DND-41 (cell line): ENCODE measurements at places on chromosomes 7 and 10.
A peak's percentile ranks its signal among the peaks of the same experiment; 100 is the strongest.

DNA sequence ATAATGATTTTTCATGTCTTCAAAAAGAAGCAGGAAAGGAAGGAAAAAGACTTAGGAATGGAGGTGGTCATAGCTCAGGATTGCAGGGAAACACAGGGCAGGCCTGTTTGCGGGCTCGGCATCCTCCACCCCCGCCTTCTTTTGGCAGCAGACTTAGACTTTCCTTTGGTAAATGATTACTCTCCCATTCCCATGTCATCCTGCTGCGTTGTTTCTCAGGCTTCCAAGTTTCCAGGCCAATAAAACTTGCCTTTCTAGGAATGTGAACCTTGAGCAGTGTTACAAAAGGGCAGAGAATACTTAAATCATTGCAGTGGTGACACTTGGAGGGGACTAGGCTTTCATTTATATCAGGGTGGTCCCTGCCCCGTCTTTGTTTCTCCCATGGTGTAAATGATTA is 34.0 kb upstream of the DGKB start:
- no peak for DNase-seq

GRCh38 chr10:14328881-14329672 is 1.6 kb downstream of the FRMD4A start:
- no peak for DNase-seq

DNA sequence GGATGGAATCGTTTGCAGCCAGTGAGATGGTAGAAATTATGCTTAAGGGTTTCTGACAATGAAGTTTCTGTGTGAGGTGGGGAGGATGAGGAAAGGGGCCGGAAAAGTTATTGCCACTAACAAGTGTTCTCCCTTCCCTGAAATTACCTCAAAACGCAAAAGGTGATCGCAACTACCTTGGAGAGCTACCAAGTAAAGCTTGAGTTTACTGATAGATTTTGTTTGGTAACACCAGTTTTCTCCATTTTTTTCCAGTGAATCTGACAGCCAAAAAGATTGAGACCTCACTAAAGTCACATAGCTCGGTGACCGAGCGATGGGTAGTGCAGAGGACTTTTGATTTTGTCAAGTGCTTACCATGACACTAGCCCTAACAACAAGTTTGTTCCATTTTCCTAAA is 1.6 kb downstream of the SUV39H2 start:
- DNase-seq, result no peak

DNA sequence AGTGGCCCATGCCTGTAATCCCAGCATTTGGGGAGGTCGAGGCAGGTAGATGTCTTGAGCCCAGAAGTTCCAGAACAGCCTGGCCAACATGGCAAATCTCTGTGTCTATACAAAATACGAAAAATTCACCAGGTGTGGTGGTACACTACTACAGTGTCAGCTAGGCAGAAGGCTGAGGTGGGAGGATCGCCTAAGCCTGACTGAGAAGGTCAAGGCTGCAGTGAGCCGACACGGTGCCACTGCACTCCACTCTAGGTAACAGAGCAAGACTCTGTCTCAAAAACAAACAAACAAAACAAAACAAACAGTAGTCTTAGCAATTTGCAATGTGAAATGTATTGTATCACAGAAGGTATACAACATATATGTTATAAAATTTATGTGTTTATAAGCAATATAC is 348.0 kb downstream of the SEMA3D start:
- DNase-seq, result no peak

DNA sequence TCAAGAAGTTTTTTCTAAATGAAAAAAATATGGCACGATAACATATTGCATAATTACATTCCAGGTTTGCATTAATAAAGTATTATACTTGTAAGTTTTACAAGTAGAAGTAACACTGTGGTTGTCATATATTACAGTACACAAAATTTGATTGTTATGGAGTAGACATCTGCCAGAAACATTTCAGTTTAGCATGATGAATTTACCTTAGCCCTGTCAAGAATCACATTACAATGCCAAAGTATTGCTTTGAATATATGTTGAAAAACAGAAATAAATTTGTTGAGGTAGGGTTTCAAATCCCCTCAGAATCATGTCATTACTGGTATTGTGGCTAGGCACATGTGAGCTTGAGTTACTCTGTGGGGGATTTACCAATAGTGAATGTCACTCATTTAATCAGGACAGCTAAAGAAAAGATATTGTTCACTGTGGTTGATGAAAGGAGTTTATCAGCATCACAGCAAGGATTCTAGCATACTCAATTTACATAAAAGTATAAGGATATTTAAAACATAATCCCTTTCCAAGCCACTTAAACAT is 112.1 kb downstream of the MDFIC start:
- no peak for DNase-seq

DNA sequence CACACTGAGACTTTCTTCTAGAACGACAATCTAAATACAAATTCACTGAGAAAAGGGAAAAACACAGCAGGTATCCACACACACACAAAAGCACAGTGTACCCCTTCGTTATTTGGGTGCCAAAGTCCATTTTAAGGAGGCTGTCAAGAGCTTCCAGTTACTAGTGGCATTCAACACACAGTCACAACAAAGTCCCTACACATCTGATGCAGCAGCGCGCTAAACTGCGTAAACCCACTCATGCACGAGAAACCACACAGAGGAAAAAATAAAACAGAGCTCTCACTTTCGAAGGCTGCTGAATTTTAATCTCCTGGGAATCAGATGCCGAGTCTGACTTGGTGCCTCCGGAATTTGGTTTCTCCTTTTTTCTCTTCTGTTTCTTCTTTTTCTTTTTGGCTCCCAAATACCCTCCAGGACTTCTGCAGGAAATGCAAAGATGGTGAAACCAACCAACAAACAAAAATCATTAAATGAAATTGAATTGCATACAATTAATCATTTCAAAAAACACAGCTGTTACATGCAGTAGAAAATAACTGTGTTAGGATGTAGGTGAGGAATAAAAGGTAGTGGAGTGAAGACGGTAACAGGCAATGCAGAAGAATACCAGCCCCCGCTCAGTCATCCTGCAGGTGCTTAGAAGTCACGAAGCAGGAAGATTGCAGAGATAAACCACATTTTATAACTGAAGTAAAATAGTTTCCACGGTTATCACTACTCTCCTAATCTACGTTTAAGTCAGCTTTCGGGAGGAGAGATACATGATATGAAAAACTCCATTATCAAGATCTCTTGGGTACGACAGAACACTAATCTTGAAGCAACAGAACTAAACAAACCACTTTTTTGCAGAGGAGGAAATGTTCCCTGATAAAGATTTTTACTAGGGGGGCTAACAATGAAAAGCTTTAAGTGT is 27.1 kb downstream of the NMT2 start:
- peak; percentile 56 for DNase-seq

GRCh38 chr10:45811075-45811474 is 36.2 kb downstream of the AGAP4 start:
- DNase-seq, result no peak

- DNase-seq, result no peak
Observed at GRCh38 chr10:92880917-92881316, 32.6 kb downstream of the EXOC6 start.

DNA sequence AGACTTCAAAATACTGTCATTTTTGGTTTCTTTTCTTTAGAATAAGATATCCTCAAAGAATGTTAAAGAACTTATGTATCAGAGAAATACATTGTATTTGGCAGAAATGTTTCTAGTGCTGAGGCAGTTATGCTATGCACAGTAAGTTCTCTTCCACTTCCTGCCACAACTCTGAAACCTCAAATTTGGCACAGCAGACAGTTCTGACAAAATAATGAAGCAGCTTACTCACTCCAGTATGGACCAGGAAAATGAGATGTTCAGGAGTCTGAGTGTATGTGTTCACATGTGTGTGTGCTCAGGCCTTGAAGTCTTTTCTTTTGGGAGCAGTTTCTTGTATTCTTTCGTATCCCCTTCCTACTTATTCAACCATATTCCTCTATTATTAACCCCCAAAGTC is 197.0 kb upstream of the AGK start:
- no peak for DNase-seq

DNA sequence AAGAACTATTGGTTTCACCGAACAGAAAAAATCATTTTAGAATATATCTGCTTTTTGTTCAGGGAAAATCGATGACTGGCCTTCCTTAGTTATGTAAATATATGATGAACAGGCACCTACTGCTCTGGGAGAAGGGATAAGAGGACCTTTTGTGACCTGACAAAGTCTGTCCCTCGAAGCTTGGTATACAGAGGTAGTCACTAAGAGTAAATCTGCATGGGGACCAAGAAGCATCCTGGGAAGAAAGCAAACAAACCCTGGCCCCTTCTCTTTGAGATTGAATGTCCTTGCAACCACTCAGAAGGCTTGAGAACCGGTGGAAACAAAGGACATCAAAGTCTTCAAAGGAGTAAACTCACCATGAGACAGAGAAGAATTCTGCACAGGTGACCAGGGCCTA is 52.3 kb downstream of the SKIDA1 start:
- DNase-seq, result no peak

DNA sequence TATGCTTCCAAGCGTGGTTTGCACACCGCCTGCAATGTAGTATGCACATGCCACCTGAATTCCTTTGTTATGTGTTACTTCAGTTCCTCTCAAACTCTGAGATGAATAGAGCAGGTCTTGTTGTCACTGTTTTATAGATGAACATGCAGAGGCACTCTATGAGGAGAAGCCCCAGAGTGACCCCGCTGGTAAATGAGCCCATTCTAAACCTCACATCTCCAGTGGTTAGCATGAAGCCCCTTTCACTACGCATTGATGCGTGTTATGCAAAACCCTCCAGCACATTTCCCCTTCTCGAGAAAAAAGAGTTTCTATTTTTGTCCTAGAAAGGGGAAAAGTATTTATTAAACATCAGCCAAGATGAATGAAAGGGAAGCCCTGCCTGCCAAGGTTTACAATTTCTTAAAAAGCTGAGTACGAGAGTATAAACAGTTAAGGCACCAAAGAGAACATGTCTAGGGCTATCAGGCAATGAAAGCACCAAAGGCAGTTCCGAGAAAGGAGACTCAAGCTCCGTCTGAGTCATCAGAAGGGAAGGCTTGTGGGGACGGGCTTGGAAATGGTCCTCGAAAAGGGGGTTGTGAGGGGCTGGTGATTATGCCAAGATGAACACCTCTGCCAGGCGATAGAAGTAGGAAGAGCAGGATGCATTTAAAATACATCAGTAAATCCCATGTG is 58.7 kb upstream of the PFKP start:
- DNase-seq, result no peak

- DNase-seq, result no peak
Observed at GRCh38 chr7:131621652-131622051, 65.2 kb upstream of the PODXL start.

DNA sequence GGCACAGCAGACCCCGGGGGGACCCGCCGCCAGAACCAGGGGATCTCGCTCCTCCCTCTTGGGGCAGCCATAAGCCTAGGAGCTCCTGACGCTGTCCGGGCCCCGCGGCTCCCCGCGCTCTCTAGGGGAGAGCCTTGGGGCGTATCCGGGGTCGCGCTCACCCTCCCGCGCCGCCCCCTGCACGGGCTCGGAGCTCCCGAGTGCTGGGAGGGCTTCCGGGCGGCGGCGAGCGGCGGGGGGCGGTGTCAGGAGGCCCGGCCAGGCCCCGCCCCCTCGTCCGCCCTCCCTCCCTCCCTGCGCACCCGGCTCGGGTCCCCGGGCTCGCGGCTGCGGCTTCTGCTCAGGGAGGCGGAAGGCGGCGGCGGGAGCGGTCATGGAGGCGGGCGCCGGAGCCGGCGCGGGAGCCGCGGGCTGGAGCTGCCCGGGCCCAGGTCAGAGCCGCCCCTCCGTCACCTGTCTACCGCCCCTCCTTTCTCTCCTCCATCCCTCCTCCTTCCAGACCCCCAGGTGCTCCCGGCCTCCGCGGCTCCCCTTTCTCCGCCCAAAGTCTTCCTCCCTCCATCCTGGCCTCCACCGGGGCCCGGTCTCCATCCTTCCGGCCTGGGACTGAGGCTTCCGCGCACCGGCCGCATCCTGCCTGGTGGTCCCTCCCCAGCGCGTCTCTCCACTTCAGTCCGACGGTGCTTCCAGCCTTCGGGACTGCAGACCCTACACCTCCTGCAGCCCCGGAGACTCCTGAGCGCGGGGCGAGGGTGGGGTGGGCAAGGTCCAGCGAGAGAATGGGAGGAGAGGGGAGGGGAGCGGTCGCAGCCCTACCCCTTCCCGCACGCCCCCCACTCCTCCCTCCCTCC is at the start of gene CCDC136:
TSS of gene CCDC136 (plus strand) at position 848 of the 851 bp plus-strand sequence. CDS start 444 bp downstream, outside the sequence.
- peak; percentile 86 for DNase-seq

DNA sequence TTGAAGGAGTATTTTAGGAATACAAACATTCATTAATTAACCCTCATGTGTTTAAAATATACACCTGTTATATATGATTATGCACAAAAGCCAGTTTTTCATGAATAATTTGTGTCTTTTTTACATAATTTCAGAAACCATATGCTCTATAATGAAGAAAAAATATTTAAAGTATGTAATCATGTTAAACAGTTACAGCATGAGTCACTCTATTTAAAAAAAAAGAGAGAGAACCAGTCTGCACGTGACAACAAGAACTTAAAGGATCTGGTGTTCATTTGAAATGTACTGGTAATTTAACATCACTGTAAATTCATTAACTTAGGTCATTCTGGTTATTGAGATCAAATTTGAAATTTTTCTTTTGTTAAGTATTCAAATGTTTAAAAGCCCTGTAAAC is 228.5 kb downstream of the CACNB2 start:
- DNase-seq, result no peak

DNA sequence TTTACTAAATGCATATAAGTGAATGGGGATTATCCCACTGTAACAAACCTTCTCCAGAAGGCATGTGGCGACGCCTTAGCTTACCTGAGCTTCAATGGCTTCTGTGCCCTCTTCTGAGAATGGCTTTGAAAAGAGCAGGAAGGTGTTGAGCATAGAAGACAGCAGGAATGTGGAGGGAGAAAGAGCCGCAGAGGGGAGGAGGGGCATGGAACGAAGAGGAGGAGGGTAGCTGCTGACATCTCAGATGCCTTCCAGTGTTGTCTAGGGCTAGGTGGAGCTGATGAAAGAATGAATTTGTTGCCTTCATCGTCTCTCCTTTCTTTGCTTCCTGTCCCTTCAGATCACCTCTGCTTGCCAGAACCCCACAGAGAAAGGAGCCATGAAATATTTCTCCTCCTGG is 86.2 kb downstream of the ITIH5 start:
- no peak for DNase-seq

GRCh38 chr7:90560730-90561129 is 35.4 kb upstream of the CDK14 start:
- DNase-seq, result no peak

DNA sequence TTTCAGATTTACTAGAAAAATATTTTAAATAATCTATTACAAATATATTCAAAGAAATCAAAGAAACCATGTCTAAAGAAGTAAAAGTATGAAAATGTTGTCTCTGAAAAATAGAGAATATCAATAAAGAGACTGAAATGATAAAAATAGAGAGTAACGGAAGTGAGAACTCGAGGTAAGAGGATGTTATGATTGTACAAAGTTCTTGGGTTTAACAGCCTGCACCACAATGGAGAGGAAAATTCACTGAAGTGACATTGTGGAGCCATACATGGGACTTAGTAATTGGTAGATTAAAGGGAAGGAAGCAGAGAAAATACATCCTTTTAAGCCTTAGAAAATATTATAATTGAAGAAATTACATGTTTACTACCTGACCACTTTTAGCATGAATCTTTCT is 77.9 kb downstream of the THSD7A start:
- no peak for DNase-seq

GRCh38 chr10:46323176-46323575 is 36.4 kb downstream of the ANTXRL start:
- DNase-seq, result no peak

- peak; percentile 41 for DNase-seq
Observed at GRCh38 chr10:74900297-74900696, 73.9 kb downstream of the KAT6B start.

GRCh38 chr10:95260397-95260881 is 30.4 kb downstream of the PDLIM1 start:
- no peak for DNase-seq
